Myometrial cell (primary cell): ENCODE measurements at places on chromosomes 6 and 20. TPM values are rescaled to one million over a fixed set of nuclear protein-coding genes. Genes with fewer than 3 reads are reported as not detected.

Gene NRN1
- not detected in 2 replicates for total RNA-seq

Gene MCM8
- total RNA-seq, result 10.4 and 14.2 TPM in 2 replicates

Gene PAX1
- total RNA-seq, result not detected in 2 replicates

Gene ANKRD66
- not detected in 2 replicates for total RNA-seq

Gene BMP6
- under 0.01 and 1.1 TPM in 2 replicates for total RNA-seq

Gene ZNF311
- 0.29 and 1.2 TPM in 2 replicates for total RNA-seq

Gene CDSN
- total RNA-seq, result not detected in 2 replicates

Gene ZSCAN23
- 0.53 and 12.4 TPM in 2 replicates for total RNA-seq

Gene EDN1
- total RNA-seq, result under 0.01 and 0.29 TPM in 2 replicates
